ELR (cell line): ENCODE measurements at places on chromosomes 2 and 18.

GRCh38 chr2:20187331-20187730 is 37.6 kb downstream of the SDC1 start:
- DNase-seq, result no peak

DNA sequence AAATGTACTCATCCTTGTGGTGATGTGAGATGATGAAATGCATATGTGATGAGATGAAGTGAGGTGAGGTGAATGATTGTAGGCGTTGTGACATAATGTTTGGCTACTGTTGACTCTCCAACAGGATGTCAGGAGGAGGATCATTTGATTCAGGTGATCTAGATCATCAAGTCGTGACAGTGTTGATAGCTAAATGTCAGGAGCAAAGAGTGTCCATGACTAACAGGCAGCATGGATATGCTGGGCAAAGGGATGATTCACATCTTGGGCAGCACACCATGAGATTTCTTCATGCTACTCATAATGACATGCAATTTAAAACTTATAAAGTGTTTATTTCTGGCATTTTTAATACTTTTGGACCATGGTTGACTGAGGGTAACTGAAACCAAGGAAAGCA is 40.2 kb upstream of the UBXN4 start:
- peak; percentile 68 for DNase-seq

- no peak for DNase-seq
These were observed 99.4 kb upstream of the TEX51 start for GRCh38 chr2:126799301-126799700.

DNA sequence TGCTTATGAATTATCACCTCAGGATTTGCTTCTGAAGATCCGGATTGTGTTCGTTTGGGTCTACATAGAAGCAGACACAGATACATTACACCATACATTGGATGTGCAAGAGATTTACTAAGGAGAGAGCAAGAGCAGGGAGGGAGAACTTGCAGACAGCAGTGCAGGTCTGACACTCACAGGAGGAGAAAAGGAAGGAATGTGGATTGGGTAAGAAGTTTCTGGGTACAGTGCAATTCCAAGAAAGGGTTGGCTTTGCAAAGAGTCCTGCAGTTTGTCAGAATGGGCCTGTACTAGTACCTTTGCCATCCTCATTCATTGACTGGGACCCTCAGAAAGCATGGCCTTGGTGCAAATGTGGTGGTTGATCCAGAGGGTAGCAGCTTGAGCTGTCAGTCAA is 4.8 kb upstream of the THOC1 start:
- no peak for DNase-seq

- no peak for DNase-seq
These were observed 38.2 kb downstream of the KANSL3 start for GRCh38 chr2:96599941-96600340.

- DNase-seq, result peak; percentile 11
These were observed 665 bp upstream of the CACNB4 start for GRCh38 chr2:152099367-152100050.

- DNase-seq, result no peak
These were observed 42.1 kb downstream of the HDLBP start for GRCh38 chr2:241273210-241274020.

- no peak for DNase-seq
These were observed 2.6 kb downstream of the IL1RL1 start for GRCh38 chr2:102313950-102314349.

- DNase-seq, result no peak
These were observed 63.7 kb downstream of the MARCHF4 start for GRCh38 chr2:216308576-216308975.

- no peak for DNase-seq
These were observed 144.7 kb downstream of the COPS8 start for GRCh38 chr2:237230355-237230754.

- no peak for DNase-seq
These were observed 2.8 kb downstream of the PRKCE start for GRCh38 chr2:45654250-45654649.

- DNase-seq, result no peak
These were observed 36.1 kb downstream of the NHEJ1 start for GRCh38 chr2:219124381-219125110.

GRCh38 chr2:235070063-235070706 is 118.4 kb downstream of the SH3BP4 start:
- DNase-seq, result no peak

GRCh38 chr2:151766437-151767153 is 32.3 kb upstream of the NEB start:
- peak; percentile 17 for DNase-seq

- no peak for DNase-seq
These were observed 387.9 kb upstream of the POU3F3 start for GRCh38 chr2:104465981-104466380.

- DNase-seq, result no peak
These were observed 246.1 kb upstream of the CYRIA start for GRCh38 chr2:16911746-16912145.

GRCh38 chr2:227183657-227184367 is 19.4 kb downstream of the COL4A3 start:
- no peak for DNase-seq

DNA sequence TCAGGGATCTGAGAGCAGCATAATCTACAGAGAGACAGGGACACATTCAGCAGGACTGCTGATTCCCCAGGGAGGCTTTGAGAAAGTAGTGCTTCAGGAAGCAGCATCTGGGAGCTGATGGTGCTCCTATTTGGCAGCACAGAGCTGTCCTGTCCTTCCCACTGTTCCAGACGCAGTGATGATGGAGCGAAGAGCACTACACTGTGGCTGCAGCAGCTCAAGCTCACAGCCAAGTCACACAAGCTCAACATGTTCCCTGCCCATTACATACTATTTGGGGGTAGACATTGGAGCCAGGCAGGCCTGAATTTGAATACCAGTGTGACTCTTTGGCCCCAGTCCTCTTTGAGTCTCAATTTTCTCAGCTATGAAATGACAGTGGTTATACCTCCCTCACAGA is 15.2 kb upstream of the GALM start:
- DNase-seq, result no peak

DNA sequence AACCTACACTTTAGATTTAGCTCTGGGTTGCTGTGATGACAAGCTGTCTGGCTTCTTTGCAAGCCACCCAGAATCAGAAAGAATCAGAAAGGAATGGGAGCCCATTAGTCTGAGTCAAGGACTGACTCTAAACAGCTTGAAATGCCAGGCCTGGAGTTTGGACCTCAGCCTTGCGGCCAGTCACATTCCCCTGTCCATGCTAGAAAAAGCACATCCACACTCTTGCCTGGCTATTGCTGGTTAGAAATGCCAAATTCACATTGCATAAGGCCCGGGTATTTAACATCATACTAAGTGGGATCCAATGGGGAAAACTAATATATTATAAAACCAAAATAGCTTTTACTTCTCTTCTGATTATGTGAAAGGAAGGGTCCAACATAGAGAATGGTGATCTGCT is 756.8 kb upstream of the KLHL29 start:
- DNase-seq, result no peak

DNA sequence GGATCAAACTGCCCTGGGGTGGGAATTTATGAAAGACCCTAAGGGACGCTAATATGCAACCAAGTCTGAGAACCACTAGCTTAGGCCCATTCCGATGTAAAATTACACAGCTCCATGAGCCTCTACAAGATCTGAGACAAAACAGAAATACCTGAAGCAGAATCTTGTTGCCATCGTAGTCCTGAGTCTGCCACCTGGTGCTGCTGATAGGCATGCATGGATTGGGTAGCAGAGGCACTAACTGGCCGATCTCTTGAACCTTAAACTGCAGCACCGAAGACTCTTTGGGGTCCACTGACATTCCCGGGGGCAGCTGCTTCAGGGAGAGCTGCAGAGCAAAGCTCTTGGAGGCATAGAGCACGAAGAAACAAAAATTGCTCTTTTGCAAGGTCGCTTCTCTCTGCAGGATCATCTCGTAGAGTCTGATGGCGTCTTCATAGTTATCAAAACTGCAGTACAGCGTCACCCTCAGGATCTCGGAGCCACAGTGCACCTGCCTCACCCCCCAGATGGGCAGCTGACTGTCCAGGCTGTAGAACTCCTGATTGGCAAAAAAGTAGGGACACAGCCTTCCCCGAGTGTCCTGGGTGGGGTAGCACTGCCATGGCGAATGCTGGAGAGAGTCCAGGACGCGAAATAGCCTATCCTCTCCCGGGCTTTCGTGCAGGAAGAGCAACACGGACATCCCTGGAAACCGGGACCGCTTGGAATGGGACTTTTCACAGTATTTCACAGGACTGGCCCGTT is 848 bp downstream of the FAM124B start:
- no peak for DNase-seq

DNA sequence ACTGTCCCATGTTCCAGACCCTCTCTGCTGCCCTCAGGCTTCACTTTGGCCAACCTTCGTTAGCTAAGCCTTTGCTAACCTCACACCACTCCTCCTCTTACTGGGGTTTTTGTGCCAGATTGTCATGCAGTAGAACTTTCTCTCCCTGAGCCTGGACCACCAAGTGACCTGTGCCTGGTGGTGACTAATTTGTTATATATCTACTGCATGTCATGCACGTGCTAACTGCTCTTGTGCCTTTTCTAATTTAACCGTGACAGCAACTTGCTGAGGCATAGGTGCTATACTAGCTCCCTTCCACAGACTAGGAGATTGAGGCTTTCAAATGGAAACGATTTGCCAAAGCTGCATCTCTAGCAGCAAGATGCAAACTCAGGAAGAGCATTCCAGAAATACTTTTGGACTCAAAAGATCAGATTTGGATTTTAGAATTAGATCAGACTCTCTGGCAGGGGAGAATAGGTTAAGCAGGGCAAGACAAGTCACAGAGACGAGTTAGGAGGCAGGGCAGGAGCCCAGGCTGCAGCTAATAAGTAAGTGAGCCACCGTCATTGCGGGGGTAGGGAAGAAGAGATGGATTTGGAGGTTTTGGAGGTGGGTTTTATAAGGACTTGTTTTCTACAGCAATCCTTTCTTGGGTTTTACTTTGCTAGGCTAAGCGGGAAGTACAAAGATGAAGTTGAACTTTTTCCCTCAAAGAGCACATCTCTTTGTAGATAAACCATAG is 1.8 kb downstream of the PPP1R7 start:
- peak; percentile 50 for DNase-seq

DNA sequence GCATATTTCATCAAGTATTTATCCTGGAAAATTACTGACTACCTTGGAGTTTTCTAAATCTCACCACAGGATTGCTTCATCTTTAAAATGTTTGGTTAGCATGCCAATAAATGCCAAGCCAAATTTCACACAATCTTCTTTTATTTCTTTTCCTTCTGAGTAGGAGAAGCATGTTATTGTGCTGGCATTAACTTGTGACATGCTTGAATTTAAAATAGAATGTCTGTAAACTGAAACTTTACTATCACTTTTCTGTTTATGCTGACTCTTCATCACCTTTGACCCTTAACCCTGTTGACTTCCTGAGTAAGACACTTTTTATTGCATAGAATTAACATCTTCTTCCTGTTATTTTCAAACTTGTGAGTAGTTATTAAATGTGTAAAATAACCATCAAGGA is 56.2 kb upstream of the LRRTM4 start:
- DNase-seq, result no peak

DNA sequence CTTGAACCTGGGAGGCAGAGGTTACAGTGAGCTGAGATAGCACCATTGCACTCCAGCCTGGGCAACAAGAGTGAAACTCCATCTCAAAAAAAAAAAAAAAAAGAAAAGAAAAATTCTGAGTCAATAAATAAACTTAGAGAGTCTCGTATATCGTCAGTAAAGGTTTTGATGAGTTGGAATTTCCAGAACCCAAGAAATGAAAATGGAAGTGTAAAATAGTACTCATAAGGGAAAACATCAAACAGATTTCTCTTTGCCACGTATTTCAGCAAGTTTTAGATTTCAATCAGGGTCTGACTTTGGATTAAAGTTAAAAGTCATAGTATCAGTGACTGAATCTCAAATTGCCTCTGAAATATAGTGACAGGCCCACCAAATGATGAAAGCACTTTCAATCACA is 71.4 kb upstream of the SPOPL start:
- no peak for DNase-seq

GRCh38 chr2:191846515-191847476 is at the start of gene CAVIN2:
Gene CAVIN2 (minus strand): TSS chr2:191847088. CDS start chr2:191846925, 163 bp downstream.
- DNase-seq, result peak; percentile 49

GRCh38 chr18:33960417-33960816 is 264.3 kb downstream of the NOL4 start:
- no peak for DNase-seq

DNA sequence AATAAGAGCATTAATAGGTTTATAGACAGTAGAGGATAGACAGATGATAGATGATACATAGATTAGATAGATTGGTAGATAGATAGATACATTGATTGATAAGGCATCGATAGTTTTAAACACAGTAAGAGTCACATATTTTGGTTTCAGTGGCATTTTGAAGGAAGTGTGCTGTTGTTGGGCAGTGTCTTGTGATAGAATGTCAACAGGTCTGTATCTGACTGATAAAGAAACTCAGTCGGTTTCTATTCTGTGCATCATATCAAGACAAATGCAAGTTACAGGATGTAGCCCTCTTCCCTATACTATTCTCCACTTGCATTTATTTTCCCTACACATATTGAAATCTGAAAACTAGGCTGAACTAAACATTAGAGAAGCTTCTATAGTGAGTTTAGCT is 1229.0 kb upstream of the ZEB2 start:
- DNase-seq, result no peak

- peak; percentile 11 for DNase-seq
These were observed 487.6 kb downstream of the METTL4 start for GRCh38 chr18:2083691-2084090.

DNA sequence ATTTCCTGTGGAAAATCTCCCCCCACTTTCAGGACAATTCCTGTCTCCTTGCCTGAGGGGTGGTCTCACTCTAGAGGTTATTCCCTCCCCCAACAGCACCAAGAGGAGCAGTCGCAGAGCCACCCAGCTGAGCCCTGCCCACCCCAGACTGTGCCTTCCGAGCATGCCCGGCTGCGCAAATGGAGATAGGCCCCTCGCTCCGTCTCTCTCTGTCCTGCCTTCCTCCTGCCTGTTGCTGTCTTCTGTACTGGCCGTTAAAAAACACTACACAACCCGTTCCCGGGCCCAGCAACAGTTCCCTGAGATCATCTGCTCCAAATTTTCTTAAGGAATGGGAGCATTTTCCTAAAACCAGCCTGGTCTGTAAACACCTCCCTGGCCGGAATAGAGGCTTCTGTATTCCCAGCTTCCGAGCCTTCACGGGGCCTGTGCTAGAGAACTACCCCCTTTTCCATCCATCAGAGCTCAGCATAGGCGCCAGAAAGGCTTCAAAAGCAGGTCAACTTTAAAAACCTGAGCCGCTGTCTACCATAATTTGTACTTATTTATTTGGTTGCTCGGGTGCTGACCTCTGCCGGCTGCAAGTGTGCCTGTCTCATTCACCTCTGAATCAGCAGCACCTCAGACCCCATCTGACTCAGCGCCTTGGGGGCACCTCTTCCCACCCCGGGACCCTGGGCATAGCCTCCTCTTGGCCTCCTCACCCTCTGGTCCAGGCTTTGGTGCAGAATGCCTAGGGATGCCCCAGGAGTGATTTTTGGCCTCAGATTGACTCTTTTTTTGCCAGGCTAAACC is 159.4 kb downstream of the PXDN start:
- DNase-seq, result peak; percentile 66

- DNase-seq, result peak; percentile 71
These were observed 61.3 kb downstream of the ATL2 start for GRCh38 chr2:38315707-38316333.

- DNase-seq, result peak; percentile 12
These were observed 11.6 kb downstream of the TRAPPC8 start for GRCh38 chr18:31931163-31931885.
